BJ (cell line): ENCODE measurements at places on chromosomes 2 and 18. TPM values are rescaled to one million over a fixed set of nuclear protein-coding genes. Genes with fewer than 3 reads are reported as not detected.

DNA sequence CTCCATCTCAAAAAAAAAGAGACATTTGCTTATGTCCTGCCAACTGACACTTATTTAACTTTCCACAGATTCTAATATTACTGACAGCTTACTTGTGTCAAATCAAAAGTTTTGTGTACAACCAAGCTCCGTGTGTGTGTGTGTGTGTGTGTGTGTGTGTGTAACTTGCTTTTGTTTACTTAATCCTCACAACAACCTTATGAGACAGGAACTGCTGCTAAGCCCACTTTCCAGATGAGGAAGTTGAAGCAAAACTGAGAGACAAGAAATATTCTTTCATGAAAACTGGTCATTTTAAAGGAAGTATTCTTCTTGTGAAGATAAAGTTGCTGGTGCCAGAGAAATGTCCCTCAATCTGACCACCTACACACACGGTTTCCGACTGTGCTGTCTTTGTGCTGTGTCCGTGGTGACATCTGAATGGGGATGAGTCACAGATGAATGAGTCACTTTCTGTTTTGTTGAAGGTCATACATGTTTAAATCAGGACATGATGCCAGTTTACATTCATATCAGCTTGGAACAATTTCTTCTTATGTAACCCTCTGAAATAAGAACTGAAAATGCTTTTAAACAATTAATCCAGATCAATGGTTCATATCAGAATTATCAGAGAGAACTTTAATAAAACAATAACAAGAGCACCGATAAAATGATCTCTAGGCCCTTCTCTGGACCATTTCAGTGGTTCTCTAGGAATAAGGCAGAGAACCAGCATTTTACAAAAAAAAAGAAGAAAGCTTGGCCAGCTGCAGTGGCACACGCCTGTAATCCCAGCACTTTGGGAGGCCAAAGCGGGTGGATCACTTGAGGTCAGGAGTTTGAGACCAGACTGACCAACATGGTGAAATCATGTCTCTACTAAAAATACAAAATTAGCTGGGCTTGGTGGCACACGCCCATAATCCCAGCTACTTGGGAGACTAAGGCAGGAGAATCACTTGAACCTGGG is 95.5 kb downstream of the THNSL2 start:
- DNase-seq, result no peak

DNA sequence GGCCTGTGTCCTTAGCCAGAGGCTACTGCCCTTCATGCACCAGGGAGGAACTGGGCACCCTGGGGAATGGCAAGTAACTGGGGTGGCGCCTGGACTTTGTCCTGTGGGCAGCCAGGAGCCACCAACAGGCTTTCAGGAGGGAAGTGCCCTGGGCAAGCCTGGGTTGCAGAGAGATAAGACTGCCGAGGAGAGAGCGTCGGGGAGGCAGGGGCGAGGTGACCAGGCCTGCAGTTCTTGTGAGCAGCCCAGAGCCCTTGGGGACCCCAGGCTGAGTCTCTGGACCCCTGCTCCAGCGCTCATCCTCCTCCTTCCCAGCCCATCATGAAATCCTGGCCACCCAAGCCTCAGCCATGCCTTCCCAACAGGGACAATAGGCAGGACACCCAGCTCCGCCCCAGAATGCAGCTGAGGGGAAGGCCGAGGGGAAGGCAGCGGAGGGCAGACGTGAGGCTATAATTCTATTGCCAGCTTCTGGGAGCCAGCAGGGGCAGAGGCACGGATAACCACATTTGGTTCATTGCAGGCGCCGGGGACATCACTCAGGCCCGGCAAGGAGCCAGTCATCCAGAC is 25.1 kb downstream of the ADRA2B start:
- DNase-seq, result no peak

DNA sequence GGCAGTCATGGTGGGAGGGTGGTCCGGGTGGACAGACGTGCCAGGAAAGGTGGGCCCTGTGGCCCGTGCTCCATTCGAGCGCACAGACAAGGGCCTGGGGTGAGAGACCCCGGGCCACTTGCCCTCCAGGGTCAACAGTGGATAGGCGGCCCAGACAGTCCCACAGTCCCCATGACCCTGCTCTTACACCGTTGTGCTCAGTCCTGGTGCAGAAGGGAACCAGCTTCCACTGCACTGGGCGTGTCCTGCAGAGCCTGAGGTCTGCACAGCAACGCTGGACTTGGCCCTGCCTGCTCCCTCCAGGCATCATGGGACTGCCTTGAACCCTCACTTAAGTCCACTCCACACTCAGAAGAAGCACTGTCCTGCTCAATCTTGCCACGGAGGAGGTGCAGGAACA is 52.0 kb downstream of the PXDN start:
- no peak for DNase-seq

- no peak for DNase-seq
These were observed 17.0 kb downstream of the KCNK3 start for GRCh38 chr2:26709323-26710110.

GRCh38 chr2:37449761-37450296 is 105.4 kb downstream of the QPCT start:
- no peak for DNase-seq

DNA sequence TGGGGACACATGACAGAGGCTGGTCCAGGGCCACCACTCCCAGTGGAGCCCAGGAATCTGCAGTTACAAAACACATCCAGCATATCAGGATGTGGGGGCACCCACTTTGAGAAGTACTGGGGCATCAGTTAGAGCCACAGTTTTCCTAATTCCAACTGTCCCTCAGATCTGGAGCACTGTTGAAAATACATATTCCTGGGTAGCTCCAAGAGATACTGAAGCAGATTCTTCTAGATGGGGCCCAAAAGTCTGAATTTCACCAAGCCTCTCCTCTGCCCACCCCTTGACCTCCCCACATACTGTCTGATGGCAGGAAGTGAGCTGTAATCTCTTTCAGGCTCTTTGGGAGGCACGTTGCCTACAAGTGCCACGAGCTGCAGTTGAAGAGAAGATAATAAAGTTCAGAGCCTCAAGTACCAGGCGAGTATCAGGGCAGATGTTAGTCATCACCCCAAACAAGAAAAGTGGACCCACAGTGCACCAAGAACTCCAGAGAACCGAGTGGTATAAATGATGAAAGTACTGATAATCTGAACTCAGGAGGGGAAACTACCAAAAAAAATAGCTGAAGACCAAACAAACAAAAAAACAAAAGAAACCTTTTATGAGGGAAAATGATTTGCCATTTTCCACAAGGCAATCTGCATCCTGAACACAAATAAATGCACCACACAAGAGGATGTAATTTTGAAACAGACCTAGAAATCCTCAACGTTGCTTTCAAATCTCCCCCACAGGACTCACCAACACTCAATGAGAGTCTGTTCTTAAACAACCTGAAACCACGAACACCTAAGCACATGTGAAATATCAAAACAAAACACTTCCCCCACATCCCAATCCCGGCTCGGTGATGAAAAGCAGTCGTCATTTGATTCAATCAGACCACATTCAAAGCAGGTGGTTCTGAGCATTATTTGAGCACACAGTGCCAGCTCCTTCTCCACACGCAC is 98.7 kb downstream of the TCF4 start:
- no peak for DNase-seq

DNA sequence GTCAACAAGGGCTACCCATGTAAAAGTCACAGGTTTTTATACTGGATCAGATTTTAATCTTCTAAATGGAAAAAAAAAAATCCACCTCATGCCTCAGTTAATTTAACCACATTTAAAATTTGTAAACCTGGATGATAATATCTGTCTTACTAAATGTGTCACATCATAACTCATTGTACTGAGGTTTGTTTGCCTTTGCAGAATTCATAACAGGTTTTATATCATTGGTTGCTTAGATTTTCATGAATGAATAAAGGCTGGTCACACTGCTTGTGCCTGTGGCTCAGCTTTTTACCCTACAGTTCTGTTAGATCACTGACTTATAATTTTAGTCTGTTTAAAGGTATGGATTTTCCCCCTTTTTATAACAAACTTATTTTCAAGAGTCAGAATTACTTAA is 48.9 kb downstream of the PSMD14 start:
- no peak for DNase-seq

Gene LRP2
- not detected in 2 replicates for polyA plus RNA-seq

DNA sequence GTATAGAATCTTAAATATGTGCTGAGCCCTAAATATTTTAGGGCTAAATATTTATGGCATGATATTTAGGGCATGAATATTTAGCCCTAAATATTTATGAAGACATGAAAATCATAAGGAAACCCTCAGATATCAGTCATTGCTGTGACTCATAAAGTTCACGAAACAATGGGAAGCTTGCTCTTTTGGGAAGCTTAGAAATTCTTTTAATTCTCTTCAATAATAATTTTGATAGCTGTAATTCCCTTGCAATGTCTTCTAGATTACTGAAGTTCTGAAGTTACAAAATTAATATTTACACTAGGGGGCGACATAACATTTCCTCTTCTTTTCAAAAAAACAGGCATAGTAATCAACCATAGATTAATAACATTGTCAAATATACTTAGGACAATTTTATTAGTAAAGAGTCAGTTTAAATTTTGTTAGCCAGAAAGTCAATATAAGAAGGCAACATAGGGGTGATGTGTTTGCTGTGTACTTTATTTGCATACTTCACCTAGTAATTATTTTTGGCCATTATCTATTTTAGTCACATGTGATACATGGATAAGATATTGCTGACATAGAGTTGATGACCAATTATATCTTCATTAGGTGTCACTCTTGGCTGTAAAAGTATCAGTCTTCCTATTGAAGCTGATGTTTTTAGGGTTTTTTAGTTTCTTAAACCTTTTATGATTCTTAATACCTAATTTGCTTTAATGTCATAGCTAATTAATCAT is 13.2 kb downstream of the ZNF804A start:
- no peak for DNase-seq

Gene NPPC
- not detected in 2 replicates for polyA plus RNA-seq

Gene SLC16A14
- polyA plus RNA-seq, result 0.93 and 1.0 TPM in 2 replicates

Gene RBKS
- 1.8 and 2.2 TPM in 2 replicates for polyA plus RNA-seq
